Immature natural killer cell (primary cell): ENCODE measurements at places on chromosomes 1 and 21. TPM values are rescaled to one million over a fixed set of nuclear protein-coding genes. Genes with fewer than 3 reads are reported as not detected.

GRCh38 chr1:22584001-22584562 is 20.8 kb downstream of the EPHA8 start:
- DNase-seq = no peak

- no peak for DNase-seq
Observed at GRCh38 chr1:6750490-6750889, 34.8 kb upstream of the CAMTA1 start.

GRCh38 chr21:34673006-34673405 is 4.2 kb downstream of the CLIC6 start:
- DNase-seq = no peak

- DNase-seq = no peak
Observed at GRCh38 chr1:98044766-98045165, 123.9 kb upstream of the DPYD start.

DNA sequence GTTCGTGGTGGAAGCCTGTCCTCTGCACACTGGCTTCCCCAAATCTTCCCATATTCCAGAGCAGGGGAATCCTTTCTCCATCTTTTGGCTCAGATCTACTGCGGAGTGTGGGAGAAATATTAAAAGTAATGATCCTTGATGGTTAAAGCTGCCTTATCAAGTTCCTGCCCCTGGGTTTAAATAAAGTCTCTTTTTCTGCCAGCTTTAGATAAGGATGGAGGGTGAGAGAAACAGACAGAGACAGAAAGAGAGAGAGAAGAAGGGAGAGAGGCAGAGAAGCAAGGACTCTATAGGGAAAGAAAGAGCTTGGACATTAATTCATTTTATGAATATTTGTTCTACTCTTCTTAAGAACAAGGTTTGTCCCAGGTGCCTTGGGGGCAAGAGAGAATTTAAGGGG is 98.0 kb downstream of the KCNJ15 start:
- no peak for DNase-seq

DNA sequence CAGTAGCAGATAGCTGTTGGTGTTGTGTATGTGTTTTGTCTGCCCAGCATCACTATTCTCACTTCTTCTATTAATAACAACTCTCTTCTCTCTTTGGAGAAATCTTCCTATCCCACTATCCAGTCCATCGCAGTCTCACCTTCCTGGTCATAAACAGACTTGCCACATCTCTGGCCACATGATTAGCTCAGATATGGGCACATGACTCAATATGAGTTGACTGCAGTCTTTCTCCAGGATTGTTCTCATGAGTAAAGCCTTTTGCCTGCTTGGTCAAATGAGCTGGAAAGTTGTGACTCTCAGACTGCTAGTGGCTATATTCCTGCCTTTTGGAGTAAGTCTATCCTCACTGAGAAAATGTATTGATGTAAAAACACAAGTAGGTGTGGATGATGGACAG is 32.9 kb upstream of the TADA1 start:
- DNase-seq = no peak

DNA sequence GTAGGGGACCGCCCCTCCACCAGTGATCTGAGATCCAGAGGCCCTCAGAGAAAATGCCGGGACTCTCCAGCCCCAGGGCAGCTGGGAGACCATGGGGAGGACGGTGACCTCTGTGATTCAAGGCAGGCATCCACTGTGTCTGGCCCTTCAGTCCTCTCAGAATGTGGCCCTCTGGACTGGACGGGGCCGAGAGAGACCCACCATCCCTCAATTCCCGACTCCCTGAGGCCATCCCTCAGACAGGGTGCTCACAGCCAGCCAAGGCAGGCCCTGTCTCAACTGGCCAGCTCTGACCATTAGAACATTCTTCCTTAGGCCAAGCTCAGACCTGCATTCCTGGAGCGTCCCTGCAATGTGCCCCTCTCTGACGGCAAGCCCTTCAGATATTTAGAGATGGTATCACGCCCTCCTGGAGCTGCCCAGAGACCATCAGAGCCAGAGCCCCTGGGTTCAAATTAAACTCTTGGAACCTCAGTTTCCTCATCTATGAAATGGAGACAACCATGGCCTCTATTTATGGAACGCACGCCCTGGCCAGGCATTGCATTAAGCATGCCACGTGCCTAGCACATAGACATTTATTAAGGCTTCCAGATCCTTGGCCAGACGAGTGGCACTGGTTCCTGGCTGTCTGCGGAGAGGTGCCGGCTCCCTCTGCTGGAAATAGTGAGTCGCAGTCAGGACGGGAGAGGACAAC is 9.6 kb upstream of the EPS8L3 start:
- DNase-seq = peak; percentile 62

GRCh38 chr21:36716387-36716786 is 17.5 kb downstream of the SIM2 start:
- no peak for DNase-seq

DNA sequence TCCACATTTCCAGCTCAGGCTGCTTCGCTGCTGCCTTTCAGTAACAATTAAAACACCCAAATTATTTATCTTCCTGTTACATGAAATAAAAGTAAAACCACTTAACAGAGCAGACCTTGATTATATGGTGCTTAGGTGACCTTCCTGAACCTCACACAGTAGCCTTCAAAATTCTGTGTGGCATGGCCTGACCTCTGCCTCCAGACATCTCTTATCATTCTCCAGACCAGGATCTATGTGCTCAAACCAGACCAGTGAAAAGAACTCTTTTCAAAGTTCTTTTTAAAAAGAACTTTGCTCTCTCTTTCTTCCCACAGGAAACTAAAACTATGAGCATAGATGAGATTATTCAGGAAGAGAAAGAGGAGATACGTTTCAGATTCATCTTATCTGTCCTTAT is 37.8 kb downstream of the KIAA0319L start:
- DNase-seq = no peak

- DNase-seq = no peak
Observed at GRCh38 chr1:219563568-219563967, 49.3 kb downstream of the ZC3H11B start.

DNA sequence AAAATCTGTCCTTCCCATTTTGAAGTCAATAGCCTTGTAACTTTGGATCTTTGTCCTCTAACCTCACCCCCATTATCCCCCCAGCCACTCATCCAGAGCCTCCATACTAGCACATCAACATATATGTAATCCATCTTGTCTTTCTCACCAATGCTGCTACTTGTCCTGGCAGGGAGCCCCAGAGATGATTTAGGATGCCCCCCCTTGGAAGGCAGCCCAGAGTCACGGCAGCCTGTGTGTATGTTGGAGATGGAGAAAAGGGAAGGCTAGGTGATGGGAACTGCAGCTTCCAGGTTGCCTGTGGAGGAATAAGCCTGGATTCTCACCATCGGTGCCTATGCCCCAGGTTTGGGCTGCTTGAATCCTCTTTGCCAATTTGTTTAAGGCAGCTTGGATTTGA is 51.7 kb upstream of the SCMH1 start:
- DNase-seq = no peak

GRCh38 chr1:221190249-221190648 is 311.0 kb downstream of the HLX start:
- DNase-seq = no peak

GRCh38 chr1:22801347-22801746 is 90.7 kb downstream of the EPHB2 start:
- DNase-seq = no peak

- no peak for DNase-seq
Observed at GRCh38 chr1:145891143-145891542, 5.5 kb upstream of the ANKRD35 start.

- no peak for DNase-seq
Observed at GRCh38 chr1:236045771-236046170, 19.1 kb downstream of the NID1 start.

DNA sequence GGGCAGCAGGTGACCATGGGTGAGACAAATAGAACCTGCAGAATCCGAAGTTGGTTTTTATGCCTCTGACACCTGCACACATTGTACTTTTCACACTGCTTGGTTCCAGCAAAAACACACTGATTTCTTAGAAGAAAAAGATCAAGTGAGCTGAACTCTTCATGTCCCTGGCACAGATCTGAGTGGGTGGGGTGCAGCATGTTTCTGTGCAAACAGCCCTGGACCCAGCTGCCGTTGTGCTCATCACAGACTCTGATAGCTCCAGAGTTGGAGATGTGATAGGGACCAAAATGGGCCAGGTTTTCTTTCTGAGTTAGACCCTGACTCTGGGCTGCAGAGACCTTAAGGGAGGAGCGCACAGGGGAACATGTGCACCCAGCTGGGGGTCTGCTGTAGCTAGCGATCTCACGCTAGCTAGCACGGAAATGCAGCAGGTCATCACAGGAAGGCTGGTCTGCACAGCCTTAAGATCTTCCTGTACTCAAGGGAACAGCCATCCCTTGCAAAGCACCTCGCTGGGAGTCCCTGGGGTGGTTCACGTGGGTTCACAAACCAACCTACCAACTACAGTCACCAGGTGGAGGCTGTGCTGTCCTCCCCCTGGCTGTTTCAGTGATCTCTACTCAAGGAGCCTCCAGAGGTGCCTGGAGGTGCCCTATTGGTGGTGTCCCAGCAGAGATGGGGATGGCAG is 291.1 kb downstream of the PTPRU start:
- no peak for DNase-seq

DNA sequence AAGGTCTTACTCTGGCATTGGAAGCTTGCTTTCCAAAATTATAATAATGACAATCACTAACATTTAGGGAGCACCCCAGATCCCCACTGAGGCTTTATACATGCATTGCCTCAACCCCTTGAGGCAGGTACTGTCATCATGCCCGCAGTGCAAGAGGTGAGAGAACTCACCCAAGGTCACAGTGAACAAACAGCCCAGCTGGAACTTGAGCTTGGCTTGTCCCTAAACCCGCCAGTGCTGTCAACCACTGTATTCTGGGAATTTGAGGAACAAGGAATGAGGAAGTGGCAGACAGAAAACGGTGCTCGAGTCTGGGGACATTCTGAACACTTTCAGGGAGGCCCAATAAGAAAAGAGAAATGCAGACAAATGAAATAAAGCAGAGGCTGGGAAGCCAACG is 34.6 kb upstream of the TLR5 start:
- DNase-seq = no peak

GRCh38 chr1:78645723-78646122 is 3.9 kb upstream of the IFI44 start:
- no peak for DNase-seq

DNA sequence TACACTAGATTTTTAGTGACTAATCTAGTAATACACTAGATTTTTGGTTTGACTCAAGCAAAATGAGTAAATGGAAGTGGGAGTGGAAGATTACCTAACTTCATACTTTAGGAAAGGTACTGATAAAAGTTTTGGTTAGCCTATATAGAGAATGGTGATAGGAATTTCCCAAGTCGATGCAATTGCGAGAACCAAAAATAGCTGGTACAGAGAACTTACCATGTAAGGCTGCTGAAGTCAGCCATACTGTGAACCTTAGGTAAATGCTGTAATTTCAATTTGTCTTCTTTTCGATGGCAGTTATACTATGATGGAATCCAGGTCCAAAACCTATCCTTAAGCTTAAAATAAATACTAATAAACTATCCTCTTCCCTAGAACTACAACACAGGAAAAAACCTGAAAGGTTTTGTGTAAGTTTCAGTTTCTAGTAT is 4.6 kb downstream of the PNRC2 start:
- DNase-seq = no peak

DNA sequence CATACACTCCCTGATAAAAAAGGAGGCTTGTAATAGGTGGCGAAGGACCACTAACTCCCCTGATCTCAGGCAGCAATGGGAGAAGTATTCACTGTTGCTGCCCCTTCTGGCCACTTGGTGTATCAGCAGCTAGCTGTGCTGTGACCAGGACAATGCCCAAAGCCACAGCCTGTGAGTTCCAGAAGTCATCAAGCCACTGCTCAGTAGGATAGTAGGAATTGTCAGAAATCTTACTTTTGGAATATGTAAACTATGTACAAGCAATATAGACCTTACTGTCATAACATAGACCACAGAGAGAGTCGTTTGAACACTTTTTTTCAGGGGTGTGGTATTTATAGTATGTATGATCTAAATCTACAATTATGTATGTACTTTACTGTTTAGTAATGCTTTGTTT is 248.3 kb upstream of the CAMK1G start:
- DNase-seq = no peak

GRCh38 chr21:45163413-45164123 is 89.2 kb downstream of the ADARB1 start:
- no peak for DNase-seq

DNA sequence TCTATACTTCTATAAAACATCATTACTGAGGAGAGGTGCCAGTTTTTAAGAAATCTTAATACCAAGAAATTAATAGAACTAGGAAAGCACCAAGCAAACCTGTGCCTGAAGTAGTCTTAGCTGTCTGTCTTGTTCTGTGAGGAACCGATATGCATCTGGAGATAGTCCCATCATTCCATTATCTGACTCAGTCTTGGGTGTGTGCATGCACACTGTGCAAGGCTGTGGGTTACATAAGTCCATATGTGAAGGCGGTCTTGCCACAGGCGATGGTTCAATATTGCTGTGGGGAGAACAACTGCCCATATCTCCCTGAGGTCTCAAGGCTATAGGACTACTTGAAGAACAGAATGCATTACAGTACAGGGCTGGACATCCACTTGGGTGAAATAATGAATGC is 33.8 kb downstream of the STIL start:
- DNase-seq = no peak

DNA sequence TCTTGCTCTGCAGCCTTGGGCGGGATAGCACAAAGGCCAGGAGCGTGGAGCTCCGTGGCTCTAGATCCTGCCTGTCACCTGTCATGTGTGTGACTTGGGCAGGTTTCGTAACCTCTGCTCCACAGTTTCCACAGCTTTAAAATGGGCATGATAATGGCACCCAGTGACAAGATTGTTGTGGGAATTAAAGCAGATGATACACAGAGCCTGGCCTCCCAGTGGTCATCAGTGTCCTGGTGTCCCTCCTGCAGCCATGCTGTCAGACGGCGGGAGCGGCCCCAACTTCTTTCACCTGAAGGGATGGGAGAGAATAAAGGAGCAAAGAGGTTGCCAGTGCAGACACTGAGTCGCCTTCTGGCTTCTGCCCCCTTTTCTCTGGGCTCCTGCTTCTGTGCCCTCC is 61.5 kb downstream of the SLC37A1 start:
- no peak for DNase-seq

DNA sequence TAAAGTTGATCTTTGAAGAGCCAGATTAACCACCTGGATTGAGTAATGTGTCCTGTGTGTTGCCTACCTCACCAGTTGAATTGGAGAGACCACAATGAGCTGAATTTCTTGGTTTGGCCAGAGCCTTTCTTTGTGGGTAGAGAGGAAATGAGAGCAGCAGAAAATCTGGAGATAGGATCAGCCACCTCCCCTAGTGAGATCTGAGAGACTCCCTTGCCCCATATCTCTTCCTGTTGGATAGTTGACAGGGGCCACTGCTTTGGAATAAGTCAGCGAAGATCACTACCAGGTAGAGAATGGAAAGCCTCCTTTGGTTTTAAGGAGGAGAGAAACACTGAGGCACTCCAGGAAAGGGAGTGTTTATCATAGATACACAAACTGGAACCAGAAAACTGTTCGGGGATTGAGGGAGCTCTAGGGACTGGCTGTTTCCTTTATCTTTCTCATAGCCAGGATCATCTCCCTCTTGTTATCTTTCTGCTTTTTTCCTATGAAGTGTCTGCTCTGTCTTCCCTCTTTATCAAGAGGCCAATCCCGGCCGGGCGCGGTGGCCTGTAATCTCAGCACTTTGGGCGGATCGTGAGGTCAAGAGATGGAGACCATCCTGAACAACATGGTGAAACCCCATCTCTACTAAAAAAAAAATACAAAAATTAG is 21.3 kb upstream of the ZNF326 start:
- DNase-seq = no peak

The LCE6A gene
- not detected for polyA plus RNA-seq

The OR10J1 gene
- polyA plus RNA-seq = not detected

The ARHGEF16 gene
- polyA plus RNA-seq = not detected

The IGSF9 gene
- not detected for polyA plus RNA-seq

The AVPR1B gene
- polyA plus RNA-seq = not detected

The TXNIP gene
- polyA plus RNA-seq = 4,229 TPM
